ENCODE measurements at places on chromosomes 13 and 19.
A peak's percentile ranks its signal among the peaks of the same experiment; 100 is the strongest.

GRCh38 chr19:48351341-48351752 is 12.4 kb downstream of the TMEM143 start:
- DNase-seq: peak; percentile 35

DNA sequence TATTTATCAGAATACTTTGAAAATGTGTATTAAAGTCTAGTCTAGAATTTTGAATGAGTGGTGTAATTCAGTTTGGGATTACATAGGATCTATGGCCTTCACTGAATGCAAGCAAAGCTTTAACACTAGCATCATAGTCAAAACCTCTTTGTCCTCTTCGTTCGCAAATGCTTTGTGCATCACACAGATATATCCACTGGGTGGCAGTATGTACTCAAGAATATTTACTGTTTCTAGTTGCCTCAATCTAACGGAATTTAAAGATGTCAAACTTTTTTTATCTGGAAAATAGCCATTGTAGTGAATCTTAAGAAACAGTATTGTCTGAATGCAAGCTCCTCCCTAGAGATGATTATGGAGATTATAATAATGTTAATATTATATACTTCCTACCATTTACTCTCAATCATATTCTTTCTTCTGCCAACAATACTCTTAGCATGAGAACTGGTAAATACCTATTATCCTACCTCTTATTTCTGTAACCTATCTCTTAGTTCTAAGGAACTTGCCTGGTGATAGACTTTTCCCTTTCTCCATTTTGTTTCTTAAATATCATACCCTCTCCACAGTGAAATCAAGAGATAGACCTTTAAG is 25.8 kb downstream of the LACC1 start:
- no peak for DNase-seq

DNA sequence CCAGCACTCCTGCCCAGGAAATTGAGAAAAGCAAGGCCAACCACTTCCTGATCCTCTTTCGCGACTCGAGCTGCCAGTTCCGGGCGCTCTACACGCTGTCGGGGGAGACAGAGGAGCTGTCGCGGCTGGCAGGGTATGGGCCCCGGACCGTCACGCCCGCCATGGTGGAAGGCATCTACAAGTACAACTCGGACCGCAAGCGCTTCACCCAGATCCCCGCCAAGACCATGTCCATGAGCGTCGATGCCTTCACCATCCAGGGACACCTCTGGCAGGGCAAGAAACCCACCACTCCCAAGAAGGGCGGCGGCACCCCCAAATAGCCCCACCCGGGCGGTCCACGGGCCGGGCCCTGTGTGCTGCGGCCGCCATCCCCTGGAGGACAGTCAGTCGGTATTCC is 11.6 kb downstream of the XAB2 start:
- no peak for DNase-seq

GRCh38 chr19:19033426-19034203 is at the start of the genes ARMC6 and SUGP2:
Gene ARMC6, plus strand, starts transcription at chr19:19033603. Its CDS starts 607 bp downstream, at chr19:19034210.
Gene SUGP2, minus strand, starts transcription at chr19:19033517. Its CDS starts 2,446 bp downstream, at chr19:19031071.
- DNase-seq: peak; percentile 82

DNA sequence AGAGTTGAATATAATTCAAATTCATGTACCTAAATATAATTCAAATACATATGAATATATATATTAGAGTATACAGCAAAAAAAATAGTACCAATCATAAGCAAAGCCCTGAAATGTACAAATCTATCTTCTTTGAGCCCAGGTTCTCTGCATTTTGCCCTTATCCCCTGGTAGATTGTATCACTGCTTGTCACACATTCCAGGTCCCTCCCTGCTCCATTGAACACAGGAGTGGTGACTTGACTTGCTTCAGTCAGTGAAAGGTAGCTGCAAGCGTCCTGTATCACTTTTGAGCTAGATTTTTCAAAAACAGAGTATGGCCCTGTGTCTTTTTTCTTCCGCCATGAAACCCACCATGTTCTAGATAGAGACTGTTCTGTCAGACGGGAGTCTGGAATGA is 369.4 kb downstream of the LIG4 start:
- no peak for DNase-seq

- no peak for DNase-seq
Observed at GRCh38 chr19:13834244-13835069, 39.2 kb downstream of the ZSWIM4 start.

DNA sequence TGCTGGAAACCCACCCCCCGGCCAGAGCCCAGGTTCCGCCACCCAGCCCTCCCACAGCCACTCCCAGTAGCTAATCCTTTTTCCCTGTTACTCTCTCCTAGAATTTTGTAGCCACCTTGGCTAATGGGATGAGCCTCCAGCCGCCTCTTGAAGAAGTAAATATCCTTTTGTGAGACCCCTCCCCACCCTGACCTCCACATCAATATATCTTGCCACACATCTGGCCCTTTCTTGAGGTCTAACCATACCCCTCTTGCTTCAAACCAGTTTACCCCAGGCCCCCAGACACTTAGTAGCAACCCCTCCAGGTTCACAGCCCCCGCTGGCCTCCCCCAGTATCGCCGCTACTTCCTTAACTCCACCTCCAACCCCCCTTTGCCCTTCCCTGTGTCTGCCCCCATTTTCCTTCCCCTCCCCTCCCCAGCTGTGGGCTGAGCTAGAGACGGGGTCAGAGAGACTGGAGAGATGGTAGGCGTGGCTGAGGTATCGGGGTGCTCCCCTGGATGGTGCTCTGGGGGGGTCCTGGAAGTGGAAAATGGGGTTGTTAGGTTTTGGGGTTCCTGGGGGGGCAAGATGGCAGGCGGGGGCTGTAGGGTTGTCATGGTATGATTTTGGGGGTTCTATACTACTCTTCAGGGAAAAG is 2.8 kb downstream of the PRMT1 start:
- no peak for DNase-seq

- DNase-seq: no peak
Observed at GRCh38 chr13:112877539-112877938, 91.5 kb upstream of the MCF2L start.

DNA sequence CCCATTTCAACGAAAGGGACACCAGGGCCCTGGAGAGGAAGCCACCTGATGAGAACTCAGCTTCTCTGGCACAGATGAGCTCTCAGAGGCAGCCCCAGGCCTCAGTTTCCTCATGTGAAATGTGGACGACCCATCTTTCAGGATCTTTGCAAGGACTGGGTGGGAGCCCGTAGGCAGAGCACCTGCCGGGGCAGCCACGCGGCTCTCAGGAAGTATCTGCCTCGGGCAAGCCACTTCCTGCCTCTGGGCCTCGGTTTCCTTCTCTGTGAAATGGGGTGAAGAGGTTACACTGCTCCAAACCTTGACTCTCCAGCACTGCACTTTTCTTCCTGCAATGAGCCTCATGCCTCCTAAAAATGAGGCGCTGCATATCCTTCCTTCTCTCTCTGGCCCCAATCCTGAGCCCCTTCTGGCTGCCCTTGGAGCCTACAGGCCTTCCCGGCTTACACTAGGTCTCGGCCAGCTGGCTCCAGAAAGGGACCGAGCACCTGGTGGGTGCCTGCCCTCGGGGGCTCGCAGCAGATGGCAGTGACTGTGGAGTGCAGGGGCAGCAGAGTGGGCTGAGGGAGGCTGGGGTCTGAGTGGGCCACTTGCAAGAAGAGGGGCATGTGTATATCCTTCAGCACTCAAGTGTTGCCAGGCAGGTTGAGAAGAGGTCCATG is 3.5 kb downstream of the SSBP4 start:
- DNase-seq: no peak

DNA sequence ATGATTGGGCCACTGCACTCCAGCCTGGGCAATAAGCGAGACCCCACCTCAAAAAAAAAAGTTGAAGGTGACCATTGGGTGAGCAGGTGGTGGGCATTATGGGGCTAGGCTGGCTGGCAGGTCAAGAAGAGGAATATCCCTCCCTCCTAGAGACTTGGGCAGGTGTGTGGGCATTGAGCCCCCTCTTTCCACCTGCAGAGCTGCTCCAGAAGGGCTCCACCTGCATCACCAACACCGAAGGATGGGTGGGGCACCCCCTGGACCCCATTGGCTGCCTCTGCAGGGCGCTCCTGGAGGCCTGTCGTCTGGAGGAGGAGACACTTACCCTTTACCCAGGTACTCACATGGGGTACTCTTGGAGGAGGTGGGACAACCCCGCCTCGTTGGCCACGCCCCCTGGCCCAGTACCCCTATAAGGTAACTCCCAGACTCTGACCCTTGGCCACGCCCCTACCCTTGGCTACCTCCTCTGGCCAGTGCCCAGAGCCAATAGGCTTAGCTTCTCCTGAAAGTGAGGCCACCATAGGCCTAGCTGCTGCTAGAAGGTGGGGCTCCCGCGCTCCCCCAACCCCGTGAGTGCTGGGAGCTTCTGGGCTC is 21.9 kb downstream of the ZSWIM4 start:
- DNase-seq: no peak

DNA sequence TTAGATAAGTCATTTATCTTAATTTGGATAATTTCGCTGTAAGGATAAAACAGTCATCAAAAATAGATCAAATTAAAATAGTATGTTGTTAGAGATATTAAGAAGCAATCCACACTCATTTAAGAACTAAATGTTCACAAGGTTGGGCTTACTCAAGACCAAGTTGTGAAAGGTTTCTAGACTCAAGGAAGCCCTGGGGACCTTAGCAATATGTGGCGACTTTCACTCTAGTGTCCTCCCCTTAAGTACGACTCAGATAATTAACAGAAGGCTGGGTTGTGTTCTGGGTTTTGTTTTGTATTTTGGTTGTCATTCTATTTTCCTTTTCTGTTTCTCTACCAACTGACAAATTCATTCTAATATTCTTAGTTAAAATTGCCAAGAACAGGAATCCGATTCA is 1008.0 kb downstream of the PCDH9 start:
- DNase-seq: no peak

- DNase-seq: no peak
Observed at GRCh38 chr13:92602560-92602959, 624.0 kb upstream of the GPC6 start.

- no peak for DNase-seq
Observed at GRCh38 chr13:40581277-40581579, 85.2 kb downstream of the FOXO1 start.

DNA sequence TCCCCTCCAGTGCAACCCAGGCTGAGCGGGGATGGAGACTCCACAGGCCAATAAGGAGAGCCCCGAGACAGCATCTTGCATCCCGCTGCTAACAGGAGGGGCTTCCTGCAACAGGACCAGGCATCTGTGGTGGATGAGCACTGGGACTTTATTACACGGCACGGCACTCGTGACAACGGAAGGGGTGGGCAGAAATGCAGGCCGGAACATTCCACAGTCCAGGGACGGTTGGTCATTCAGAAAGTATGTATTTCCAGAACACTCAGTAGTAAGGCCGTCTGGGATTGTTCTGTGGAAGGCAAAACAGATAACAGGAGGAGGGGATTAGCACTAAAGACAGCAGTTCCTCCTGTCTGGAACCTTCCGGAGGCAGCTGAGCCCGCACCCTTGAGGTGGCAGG is 3.3 kb upstream of the TM6SF2 start:
- no peak for DNase-seq

- DNase-seq: no peak
Observed at GRCh38 chr19:41998246-41999020, 4.4 kb upstream of the ATP1A3 start.

GRCh38 chr13:59343993-59344822 is 819.5 kb downstream of the DIAPH3 start:
- no peak for DNase-seq

DNA sequence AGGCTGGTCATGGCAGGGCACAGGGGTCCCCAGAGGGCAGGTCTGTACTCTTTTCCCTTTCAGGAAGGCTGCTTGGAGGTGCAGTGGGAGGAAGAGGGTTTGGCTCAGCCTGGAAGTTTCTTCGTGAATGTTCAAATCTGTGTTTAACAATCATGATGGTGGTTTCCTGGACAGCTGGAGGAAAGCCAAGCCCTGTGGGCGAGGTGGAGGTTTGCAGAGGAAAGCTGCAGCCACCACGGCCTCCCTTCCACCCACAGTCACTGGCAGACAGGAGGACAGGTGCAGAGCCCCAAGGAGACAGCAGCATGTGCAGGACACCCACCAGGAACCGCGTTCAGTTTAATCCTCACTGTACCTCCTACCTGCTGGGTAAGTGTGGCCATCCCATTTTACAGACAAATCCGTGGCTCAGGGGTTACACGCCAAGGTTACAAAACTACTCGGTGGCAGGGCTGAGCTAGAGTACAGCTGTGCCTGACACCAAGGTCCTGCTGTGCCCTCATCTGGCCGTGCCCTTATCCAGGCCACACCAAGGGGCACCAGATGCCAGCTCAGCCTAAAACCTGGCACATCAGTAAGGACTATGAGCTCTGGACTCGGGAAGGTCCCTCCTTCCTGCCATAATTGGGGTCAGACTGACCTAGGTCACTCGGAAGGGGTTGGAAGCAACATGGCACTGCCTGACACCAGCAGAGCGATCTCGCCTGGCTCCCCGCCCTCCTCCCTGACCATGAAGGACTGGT is 34.1 kb downstream of the SUGP2 start:
- no peak for DNase-seq

DNA sequence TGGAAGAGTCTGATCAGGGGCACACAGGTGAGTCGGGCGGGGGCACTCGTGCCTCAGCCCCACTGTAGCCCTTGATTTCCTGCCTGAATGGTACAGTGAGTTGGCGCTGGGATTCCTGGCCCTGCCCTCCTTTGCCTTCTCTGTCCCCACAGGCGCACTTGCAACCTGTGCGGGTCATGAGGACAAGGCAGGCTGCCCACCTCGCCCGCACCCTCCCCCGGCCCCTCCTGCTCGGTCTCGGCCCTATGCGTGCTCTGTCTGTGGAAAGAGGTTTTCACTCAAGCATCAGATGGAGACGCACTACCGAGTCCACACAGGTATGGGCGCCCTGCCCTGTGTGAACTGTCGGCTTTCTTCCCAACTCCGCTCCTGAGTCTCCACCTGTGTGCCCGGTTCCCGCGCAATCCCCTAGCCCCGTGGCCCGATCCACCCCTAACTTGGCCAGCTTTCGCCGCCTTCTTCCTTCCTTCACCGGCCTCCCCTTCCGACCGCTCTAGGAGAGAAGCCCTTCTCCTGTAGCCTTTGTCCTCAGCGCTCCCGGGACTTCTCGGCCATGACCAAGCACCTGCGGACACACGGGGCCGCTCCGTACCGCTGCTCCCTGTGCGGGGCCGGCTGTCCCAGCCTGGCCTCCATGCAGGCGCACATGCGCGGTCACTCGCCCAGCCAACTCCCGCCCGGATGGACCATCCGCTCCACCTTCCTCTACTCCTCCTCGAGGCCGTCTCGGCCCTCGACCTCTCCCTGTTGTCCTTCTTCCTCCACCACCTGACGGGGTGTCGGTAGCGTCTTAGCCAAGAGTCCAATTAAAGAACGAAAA is 1.6 kb upstream of the KMT2B start:
- DNase-seq: no peak

GRCh38 chr13:89136678-89137077 is 1465.5 kb downstream of the SLITRK5 start:
- no peak for DNase-seq

- DNase-seq: no peak
Observed at GRCh38 chr13:99572921-99573320, 71.6 kb downstream of the TM9SF2 start.
